Central memory CD4-positive, alpha-beta T cell (primary cell): ENCODE measurements at places on chromosomes 16 and 17.
A peak's percentile ranks its signal among the peaks of the same experiment; 100 is the strongest.

- no peak for DNase-seq
These were observed 110.2 kb upstream of the NLRP1 start for GRCh38 chr17:5694551-5694950.

GRCh38 chr17:33120103-33120502 is 128.5 kb downstream of the SPACA3 start:
- no peak for DNase-seq

GRCh38 chr16:17515421-17516210 is 44.9 kb upstream of the XYLT1 start:
- DNase-seq = no peak

- peak; percentile 58 for DNase-seq
These were observed 11.1 kb downstream of the CMTM2 start for GRCh38 chr16:66590322-66590721.

- DNase-seq = no peak
These were observed 3.1 kb downstream of the GSG1L2 start for GRCh38 chr17:9818760-9819159.

GRCh38 chr17:49592263-49592662 is 16.6 kb downstream of the NXPH3 start:
- DNase-seq = no peak

- DNase-seq = no peak
These were observed 18.0 kb upstream of the JPH3 start for GRCh38 chr16:87584271-87584670.
